ENCODE measurements at places on chromosomes 2 and 18.

GRCh38 chr2:43199492-43200488 is 26.6 kb downstream of the ZFP36L2 start:
- DNase-seq: no peak

DNA sequence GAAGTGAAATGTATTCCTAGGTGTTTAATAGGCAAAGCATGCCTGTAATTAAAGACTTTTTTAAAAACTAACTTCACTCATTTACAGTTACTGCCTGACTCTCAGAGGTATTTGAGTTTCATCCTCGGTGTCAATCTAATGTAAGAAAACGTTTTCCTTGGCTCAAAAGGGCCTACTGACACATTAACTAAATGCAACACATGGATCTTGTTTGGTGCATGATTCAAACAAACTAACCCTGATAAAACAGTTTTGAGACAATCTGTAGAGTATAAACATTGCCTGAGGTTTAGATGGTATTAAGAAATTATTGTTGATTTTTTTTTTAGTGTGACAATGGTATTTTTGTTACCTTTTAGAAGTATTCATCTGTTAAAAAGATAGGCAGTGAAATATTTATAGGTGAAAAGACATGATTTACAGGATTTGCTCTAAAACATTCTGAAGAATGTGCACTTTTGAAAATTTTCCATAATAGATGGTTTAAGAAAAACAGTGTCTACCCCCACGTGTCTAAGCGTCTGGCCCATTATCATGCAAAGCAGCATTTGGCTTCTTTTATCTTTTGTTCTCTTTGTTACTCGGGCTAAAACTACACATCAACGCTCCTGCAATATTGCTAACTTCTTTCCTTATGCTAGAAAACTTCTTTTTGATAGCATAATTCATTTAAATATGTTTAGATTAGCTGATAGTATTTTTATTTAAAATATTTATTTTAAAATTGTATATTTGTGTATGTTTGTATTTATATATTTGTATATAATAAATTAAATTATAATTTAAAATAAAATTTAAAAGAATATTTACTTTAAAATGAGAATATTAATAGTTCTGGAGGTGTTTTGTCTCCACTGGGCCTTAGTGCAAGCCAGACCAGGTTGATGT is 160.2 kb upstream of the NDUFV2 start:
- DNase-seq: no peak

- DNase-seq: no peak
Observed at GRCh38 chr2:176098366-176099158, 1.0 kb upstream of the HOXD12 start.

DNA sequence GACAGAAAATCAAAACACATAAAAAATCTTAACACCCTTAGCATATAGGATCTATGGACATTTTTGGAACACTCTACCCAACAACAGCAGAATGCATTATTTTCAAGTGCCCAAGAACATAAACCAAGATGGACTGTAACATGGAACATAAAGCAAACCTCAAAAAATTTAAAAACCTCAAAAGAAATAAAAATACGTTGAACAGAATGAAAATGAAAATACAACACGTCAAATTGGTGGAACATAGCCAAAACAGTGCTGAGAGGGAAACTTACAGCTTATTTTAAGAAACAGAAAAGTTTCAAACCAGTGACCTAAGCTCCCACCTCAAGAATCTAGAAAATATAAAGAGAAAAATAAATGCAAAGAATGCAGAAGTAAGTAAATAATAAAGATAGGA is 58.3 kb upstream of the BCL2L11 start:
- peak; percentile 52 for DNase-seq

DNA sequence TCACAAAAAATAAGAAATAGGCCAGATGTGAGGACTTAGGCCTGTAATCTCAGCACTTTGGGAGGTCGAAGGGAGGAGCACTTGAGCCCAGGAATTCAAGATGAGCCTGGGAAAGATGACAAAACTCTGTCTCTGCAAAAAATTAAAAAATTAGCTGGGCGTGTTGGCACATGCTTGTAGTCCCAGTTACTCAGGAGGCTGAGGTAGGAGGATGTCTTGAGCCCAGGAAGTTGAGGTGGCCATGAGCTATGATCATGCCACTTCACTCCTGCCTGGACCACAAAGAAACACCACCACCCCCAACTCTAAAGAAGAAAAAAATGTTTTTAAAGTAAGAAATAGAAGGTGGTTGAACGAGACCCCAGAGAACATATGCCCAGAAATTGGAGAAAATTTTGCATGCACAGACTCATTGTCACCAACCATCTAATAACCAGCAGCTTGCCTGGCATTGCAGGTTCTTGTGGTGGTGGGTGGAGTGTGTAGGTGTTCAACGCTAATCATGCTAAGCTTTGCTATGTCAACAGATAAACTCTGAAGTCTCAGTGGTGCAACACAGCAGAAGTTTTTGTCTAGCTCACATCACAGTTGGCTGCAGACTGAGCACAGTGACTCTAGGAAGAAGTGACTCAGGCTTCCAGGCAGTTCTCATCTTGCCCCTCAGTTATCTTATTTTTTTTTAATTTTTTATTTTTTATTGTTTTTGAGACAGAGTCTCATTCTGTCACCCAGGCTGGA is 18.6 kb downstream of the ARL4C start:
- no peak for DNase-seq

GRCh38 chr18:24570716-24571115 is 110.3 kb downstream of the HRH4 start:
- no peak for DNase-seq

GRCh38 chr2:181004647-181005325 is 24.4 kb downstream of the UBE2E3 start:
- DNase-seq: no peak

- DNase-seq: no peak
Observed at GRCh38 chr2:214575465-214575864, 164.6 kb downstream of the VWC2L start.

DNA sequence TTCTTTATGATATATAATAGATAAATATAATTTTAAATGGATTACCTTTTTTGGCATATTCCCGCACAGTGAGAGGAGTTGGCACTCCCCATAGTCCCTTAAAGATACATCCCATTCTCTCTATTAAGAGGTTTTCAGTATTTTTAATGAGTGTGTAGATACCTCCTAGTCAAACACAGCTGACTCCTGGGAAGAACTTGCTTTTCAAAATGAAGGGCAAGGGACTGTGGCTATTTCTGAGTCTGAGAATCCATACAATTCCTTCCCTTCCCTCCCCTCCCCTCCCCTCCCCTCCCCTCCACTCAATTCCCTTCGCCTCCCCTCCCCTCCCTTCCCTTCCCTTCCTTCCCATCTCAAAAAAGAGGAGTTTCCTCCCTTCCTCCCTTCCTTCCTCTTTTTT is 93.5 kb downstream of the PRPF40A start:
- DNase-seq: no peak

DNA sequence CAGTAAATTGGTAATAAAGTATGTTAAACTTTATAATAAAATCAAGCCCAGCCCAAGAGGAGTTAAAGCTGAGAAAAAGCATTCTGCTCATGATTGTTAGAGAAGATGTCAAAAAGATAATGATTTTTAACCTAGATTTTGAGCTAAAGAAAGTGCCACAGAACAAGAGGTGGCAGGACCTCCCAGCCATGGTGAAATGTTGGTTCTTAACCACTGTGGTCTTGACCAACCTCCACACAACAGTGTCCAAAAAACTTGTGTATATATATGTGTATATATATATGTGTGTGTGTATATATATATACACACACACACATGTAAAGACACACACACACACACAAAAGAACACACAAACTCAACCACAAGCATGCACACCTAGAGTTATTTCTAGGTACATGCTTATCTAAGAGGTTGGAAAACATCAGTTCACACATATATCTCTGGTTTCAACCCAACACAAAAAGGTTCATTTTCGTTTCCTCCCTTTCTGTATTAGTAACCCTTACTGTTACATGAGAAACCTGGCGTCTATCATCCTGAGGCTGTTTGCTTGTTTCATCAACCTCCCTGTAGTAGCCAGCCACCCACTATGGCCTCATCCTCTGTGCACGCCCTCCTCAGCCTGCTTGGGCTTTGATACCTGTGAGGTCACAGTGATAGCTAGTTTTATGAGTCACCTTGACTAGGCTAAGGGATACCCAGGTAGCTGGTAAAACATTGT is 631.8 kb upstream of the ID2 start:
- DNase-seq: no peak

- no peak for DNase-seq
Observed at GRCh38 chr18:47545613-47546012, 294.2 kb upstream of the SKOR2 start.

GRCh38 chr18:34771958-34772357 is 61.9 kb downstream of the DTNA start:
- no peak for DNase-seq

- DNase-seq: no peak
Observed at GRCh38 chr2:138727956-138728355, 52.2 kb downstream of the NXPH2 start.

DNA sequence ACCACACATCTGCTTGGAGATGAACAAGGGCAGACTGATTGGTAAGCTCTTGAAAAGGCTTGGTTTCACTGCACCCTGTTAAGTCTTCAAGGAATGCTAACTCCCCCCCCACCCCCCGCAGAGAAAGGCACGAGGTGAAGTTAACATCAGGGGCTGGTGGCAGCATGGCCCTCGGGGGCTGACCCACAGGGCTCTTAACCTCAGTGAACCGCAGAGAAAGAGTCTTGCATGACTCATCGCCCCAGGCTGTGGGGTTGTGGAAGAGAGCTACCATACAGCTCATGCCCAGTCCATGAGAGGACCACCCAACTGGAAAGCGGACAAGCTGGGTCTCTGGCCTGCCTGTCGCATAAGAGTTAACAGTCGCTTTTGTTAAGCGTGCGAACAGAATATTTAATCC is 10.6 kb upstream of the CEP68 start:
- no peak for DNase-seq

GRCh38 chr2:31962757-31963361 is 47.9 kb downstream of the MEMO1 start:
- peak; percentile 94 for DNase-seq

- no peak for DNase-seq
Observed at GRCh38 chr2:216447293-216447692, 35.0 kb downstream of the SMARCAL1 start.

GRCh38 chr2:233290051-233290845 is 17.4 kb upstream of the SAG start:
- DNase-seq: no peak

DNA sequence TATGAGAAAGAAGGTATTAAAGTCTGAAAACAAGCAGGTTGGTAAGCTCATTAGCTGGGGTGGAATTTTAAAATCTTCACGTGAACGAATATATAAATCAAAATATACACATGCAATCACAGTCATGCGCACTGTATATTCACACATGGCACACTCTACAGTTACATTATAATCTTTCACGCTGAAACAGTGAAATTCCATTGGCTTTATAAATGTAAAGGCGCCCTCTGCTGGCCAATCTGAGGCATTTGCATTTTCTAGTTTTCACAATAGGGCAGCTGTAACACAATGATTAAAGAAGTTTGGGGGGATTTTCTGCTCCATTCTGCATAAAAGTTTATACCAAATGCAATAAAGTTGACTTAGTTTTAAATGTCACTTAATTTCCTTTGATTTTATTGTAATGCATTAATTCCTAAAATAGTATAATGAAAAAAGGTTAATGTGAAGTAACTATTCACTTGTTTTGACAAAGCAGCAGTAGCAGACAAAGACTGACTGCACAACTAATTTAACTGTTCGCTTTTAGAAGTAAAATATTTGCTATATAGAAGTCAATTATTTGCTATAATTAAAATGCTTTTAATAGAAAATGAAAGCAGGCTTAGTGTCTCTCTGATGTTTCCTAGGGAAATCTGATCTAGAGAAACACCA is 17.2 kb downstream of the IFIH1 start:
- peak; percentile 66 for DNase-seq

GRCh38 chr2:113032737-113033136 is 19.9 kb downstream of the IL36B start:
- DNase-seq: no peak
